ENCODE measurements at places on chromosomes 12 and 14.

DNA sequence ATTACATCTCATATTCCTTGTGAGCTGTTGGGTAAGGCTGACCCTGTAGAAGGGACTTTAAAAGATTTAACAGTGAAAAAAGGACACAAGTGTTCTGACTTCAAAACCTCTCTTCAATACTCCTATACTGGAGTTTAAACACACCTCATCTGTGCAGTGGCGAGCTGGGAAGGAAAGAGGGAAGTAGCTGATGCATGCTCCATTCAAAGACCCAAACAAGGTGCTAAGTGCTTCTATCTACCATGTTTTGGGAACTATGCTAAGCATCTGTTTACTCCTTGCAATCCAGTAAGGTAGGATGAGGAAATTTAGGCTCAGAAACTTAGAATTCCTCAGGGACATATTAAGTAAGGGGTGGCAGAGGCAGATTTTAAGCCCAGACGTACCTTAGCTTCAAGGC is 16.4 kb upstream of the DNM1L start:
- no peak for DNase-seq

DNA sequence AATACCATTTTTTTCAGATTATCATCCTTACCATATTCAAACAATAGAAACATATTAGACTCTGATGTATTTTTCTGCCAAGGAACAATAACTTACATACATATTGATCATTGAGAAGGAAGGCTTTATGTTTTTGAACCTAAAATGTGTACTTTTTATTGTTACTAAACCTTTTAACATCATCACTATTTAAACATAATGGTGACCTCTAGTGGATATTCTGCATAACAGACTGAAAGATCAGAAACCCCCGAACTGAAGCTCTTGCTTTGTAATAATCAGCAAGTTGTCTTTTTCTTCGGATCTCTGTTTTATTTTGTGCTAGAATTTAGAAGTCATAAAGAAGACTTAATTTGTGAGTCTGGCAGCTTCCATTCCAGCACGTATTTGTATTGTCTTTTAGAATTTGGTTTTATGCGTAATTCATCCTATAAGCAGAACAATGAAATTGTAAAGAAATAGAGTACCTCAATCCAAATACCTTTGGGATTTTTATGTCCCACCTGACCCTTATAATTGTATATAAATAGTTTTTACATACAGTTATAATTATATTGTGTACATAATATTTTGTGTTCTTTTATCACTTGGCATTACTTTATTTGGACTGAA is 125.9 kb upstream of the ATF1 start:
- no peak for DNase-seq

DNA sequence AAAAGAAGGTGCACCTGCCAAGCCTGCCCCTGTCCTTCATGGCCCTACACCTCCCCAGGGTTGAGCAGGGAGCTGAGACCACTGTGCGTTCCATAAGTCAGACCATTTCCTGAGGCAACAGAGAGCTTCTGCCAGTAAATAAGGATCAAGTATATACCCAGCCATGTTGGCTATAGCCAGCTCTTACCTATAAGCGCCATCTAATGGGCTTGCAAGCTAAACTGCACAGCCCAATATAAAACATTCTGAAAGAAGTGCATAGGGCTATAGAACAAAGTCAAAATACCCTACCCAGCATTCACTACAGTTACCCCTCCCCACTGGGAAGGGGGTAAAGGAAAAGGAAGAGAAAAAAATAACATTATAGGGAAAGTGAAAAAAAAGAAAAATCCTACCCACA is 59.3 kb upstream of the SCAF11 start:
- no peak for DNase-seq

DNA sequence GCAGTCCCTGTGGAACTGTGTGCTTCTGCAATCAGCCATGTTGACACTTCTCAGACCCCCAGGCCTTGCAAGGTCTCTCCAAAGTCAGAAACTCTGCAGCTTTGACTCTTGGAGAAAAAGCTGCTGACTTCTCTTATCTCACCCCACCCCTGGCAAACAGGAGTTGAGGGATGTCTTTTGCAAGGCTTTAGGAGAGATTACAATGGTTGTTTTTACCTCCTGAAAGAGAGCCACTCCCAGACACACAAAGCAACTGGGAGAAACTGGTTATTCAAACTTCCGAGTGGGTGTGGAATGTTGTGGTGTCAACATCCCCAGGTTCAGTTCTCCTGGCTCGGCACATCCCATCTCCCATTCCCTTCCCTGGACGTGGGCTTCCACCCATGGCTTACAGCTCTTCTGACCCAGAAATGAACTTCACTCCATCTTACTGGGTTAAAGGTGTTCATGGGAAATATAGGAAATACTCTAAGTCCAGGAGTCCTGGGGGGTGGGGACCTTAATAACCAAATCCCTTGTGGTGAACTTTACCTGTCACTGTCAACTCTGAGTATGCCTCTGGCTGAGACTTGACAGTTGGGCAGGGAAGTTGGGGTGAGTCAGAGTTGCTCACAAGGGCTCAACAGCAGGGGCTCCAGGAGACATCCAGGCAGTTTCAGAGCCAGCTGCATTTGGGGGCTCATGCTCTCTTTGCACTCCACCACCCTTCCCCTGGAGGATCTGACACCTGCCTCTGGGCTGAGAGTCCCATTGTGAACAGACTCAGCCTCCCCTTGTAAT is 41.9 kb downstream of the CCDC177 start:
- no peak for DNase-seq

GRCh38 chr12:107807471-107808150 is 33.1 kb downstream of the ASCL4 start:
- no peak for DNase-seq

DNA sequence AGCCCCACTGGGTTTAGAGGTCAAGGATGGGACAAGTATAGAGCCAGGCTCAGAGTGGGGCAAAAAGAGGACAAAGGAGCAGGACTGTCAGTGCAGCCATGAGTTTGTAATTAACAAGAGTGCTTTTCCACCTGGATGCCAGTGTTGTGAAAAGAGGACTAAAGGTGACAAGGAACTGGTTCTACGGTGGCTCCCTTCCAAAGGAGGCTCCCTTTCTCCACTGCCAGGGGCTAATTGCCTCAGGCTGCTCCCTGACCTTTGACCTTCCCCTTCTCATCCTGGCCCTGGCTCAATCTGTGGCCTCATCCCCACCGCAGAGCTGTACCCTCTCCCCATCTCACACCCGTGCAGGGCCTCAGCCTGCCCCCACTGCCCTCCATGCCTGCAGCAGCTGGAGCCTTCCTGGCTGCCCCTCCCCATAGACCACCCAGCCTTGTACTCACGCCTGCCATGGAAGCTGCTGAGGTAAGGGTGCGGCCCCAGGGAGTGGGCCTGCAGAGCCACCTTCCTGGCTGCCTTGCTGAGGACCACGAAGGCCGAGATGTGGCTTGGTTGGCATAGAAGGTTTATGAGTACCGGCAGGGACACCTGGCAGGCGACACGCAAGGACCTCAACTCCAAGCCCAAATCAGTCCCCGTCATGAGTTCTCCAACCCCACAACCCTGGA is 24.8 kb upstream of the FKBP4 start:
- DNase-seq: no peak

DNA sequence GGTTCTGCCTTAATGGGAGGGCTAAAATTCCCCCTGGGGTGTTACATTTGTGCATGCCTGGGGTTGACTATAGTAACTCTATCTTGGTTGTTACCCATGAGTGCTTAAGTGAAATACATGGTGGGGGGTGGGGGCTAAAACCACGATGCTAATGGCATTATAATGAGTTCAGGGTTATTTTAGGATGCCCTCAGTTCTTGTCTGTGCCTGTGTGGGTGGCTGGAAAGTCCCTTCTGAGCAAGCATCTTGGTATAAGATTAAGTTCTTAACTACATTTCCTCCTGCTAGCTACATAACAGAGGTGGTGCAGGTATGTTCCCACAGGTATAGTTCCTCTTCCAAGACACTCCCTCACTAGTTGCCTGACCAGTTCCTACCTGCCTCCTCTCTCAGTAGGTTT is 822.3 kb downstream of the LRFN5 start:
- no peak for DNase-seq

DNA sequence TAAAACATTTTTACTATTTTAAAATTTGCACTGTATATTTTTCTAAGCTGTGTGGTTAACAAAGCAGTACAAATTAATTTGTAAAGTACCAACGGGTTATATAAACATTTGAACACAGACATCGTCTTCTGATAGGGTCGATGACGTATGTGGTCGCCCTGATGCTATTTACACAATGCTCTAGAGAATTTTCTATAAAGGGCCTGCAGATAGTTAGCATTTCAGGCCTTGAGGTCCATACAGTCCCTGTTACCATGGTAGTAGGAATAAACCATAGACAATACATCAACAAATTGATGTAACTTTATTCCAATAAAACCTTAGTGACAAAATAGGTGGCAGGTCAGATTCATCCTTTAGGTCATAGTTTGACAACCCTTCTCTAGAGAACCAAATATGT is 25.7 kb upstream of the PDZRN4 start:
- DNase-seq: no peak

GRCh38 chr12:94770791-94771190 is 120.4 kb upstream of the TMCC3 start:
- DNase-seq: no peak

- DNase-seq: no peak
These were observed 72.1 kb downstream of the TMTC2 start for GRCh38 chr12:82758749-82759330.

GRCh38 chr14:102507857-102508312 is 1.7 kb downstream of the ANKRD9 start:
- DNase-seq: no peak

- DNase-seq: no peak
These were observed 61.1 kb downstream of the TPH2 start for GRCh38 chr12:71999795-72000194.

DNA sequence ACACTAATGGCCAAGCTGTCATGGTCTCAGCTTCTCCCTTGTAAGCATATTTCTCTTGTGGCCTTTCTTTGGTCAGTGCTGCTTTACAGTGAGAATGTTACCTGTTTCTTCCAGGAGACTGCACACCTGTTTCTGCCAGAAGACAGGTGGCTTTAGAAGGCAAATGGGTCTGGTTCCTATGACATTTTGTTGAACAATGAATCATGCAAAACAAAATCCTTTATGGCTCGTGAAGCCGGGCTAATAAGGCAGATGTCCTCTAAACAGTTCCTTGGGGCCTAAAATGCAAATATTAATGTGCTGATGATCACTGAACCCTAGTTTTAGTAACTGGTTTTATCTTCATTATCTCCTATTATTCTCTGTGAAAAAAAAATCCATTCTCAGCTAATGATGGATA is 927.6 kb downstream of the GALC start:
- no peak for DNase-seq

GRCh38 chr12:25236626-25237025 is 14.1 kb downstream of the KRAS start:
- DNase-seq: no peak

- DNase-seq: no peak
These were observed 269.7 kb downstream of the KSR2 start for GRCh38 chr12:117699118-117699517.

DNA sequence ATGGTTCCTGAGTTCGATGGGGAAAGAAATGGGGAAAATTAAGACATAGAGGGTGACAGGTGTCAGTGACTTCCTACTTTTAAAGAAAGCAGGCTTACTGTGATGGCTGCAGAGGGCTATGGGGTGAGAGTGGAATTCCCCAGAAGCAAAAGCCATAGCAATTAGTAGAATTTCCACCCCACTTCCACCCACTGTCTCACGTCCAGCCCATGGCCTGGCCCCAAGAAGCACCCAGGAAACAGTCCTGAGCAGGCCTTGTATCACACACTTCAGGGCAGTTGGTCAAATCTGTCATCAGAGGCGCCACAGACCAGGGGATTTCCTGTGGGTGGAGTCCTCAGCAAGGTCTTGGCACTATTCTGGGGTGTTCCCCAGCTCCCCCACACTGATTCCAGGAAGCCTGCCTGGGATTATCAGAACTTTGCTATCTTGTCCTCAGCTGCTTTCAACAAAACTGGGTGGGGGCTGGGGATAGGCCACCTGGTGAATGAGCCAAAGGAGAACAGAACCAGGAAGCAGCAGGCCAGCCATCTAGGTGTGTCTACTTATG is 120.1 kb upstream of the CCND2 start:
- no peak for DNase-seq

- DNase-seq: no peak
These were observed 330.7 kb downstream of the CACNA1C start for GRCh38 chr12:2383325-2384028.

- no peak for DNase-seq
These were observed 159.5 kb upstream of the NRXN3 start for GRCh38 chr14:78010688-78011087.

DNA sequence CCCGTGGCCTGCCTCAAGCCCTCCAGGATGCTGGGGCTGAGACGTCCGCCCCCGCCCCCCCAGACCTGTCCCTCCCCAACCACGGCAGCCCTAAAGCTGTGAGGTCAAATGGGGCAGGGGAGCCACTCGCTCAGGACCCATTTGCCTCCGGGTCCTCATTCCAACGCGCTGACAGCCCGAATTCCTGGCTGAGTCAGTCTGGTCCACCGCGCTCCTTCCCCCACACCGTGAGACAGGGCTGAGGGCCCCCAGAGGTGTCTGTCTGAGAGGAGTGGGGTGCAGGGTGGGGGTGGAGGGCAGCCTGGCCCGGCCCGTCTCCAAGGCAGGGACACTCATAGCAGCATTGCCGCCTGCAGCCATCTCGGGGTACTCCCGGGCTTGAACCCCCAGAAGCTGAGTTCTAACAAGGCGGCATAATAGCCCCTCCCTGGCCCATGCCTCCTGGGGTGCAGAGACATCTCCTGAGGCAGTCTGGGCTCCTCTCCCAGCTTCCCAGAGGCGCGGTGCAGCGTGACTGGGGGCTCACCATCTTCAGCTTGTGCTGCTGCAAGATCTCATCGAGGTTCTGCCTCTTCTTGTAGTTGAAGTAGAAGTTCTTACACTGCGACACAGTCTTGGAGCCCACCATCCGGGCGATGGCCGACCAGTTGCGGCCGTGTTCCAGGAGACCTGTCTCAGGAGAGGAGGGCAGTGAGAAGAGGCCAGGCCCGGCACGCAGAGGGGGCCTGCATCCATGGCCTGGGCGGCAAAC is 90.5 kb downstream of the RFLNA start:
- no peak for DNase-seq

DNA sequence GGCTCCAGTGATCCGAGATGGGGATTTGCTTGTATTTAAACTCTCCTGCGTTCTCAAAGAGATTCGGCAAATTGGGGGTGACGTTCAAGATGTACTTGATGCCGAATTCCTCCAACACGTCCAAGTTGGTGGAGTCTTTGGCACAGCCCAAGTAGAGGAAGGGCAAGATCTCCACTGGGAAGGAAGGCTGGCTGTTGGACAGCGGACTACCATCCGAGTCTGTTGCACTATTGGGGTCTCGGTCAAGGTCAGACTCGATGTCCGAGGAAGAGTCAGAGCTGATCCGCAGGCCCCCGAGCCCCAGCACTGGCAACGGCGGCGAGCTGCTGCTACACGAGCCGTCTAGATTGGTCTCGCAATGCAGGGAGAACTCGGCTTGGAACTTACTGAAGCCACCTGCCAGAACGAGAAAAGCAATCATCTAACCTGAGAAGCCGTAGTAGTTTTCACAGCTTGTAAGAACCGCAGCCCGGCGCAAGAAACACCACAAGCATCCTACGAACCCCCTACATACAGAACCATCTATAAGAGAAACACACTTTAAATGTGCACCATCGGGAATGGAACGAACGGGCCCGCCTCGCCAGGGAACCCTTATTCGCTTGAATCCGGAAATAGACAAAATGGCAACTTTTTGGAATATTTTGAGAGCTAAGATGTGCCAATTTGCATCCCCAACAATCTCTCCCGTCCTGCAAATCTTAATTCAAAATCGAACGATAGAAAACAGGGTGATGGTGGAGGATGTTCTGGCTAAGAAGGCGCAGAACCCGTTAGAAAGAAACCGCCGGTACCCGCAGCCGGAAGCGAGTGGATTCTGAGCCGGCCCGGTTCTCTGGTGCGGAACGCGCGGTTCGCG is 1.4 kb downstream of the DUSP6 start:
- no peak for DNase-seq

- DNase-seq: no peak
These were observed 47.3 kb downstream of the DAD1 start for GRCh38 chr14:22541721-22542120.

All from activated CD4-positive, alpha-beta T cell treated with anti-CD3 and anti-CD28 coated beads for 1 hour (primary cell).